ENCODE measurements at places on chromosomes 13 and 19.

- DNase-seq, result no peak
Measured at GRCh38 chr19:38911388-38912001, 491 bp downstream of the CCER2 start.

- DNase-seq, result no peak
Measured at GRCh38 chr13:36673838-36674326, at the start of gene SERTM1. TSS of gene SERTM1 (plus strand) at chr13:36674020. CDS start at chr13:36695079, 21,059 bp downstream.

DNA sequence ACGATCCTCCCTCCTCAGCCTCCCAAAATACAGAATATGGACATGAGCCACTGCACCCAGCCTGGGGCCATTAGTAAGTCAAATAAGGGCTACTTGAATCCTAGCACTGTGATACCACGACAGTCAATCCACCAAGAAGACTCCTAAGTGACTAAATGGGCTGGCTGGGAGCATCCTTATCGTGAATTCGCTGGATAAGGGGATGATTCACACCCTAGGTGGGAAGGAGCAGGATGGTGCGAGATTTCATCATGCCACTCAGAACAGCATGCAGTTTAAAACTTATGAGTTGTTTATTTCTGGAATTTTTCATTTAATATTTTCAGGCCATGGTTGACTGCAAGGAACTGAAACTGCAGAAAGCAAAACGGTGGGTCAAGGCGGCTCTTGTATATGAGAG lies 30.2 kb downstream of the ATP8A2 start:
- DNase-seq, result no peak

- DNase-seq, result no peak
Measured at GRCh38 chr19:49261602-49262001, 63.4 kb downstream of the SLC6A16 start.

DNA sequence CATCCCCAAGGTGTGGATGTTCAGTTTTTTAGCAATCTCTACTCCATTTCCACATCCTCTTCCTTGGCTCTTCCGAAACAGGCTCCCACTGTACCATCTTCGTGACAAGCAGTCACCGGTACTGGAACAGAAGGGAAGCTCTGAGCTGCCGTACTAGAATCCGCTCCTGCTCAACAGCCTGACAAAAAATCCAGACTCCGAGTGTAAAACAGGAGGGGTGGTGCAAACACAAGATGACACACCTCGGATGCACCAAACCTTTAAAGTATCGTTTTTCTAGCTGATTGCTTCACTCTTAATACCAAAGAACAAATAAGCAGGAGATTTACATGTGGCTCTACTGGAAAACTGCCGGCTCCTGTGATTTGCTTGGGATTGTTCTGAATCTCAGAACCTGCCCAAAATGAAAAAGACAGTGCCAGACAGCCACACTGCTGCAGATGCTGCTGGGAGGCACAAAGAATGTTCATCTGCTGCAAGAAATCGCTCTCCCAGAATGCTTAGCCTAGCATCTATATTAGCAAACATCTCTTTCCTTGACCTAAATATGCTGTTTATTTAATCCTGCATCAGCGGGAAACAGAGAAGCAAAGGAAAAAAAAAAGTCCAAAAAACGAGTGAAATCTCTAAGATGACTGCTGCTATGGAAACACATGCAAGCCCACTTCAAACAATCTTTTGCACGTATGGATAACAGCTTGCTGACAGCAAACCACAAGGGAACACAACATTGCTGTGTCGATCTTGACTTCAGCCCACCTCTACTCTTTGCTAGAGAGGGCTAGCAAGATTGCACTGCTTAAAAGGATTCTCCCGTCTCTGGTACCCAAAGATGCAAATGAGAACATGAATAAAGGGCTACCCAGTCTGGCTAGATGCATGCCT lies 38.0 kb upstream of the DOCK9 start:
- DNase-seq, result no peak

- peak; percentile 59 for DNase-seq
Measured at GRCh38 chr13:34942732-34943435, 814 bp downstream of the NBEA start.

DNA sequence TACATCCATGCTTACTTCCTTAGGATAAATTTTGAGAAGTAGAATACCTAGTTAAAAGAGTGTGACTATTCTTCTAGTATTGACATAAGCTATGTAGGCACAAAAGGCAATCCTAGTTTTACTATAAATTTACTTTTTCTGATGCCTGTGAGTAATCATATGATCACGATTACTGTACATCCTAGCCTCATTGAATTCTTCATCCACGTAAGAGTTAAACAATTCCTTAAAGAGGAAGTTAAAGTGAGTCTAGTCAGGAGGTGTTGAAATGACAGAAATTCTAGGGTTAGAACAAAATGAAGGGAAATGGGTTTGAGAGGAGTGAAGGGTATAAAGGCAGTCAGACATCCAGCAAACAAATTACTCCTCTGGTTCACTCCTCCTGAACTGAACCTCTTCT lies at the start of gene ACOD1:
TSS of gene ACOD1 (plus strand) at position 363 of the 400 bp plus-strand sequence. CDS start 48 bp downstream, outside the sequence.
- DNase-seq, result no peak

DNA sequence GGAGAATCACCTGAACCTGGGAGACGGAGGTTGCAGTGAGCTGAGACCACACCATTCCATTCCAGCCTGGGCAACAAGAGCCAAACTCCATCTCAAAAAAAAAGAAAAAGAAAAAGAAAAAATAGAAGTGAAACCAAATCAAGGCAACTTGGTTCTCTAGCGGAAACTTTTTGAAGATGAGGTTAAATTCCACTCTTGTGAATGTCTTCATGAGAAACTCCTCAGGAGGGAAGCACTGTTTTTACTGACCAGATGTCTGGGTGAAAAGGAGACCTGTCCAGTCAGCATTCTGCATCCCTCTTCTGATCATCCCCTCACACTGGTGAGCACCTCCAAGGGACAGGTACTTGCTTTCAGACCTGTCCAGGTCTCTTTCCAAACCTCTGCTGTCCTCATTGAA lies 15.8 kb downstream of the BRD4 start:
- DNase-seq, result no peak

GRCh38 chr19:1131718-1132551 lies 28.1 kb downstream of the GPX4 start:
- no peak for DNase-seq
